ENCODE measurements at places on chromosomes 6 and 20.

DNA sequence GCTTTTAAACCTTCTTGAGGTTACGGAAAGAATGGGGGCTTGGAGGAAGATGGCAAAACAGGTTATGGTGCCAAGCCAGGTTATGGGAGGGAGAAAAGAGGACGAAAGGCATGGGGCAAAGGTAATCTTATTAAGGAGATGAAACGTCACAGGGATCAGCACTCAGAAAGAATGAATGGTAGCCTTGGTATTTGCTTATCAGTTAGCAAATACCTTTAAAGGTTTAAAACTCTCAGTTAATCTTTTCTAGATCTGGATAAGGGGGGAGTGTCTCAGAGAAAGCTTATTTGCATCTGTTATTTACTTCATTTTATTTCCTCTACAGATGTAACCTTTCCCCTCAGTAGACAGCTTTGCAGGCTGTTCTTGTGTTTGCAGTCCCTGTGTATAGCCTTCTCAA, 55.5 kb upstream of the EEF1E1 start:
- no peak for DNase-seq

GRCh38 chr6:169536446-169537170, 165.2 kb downstream of the WDR27 start:
- no peak for DNase-seq

DNA sequence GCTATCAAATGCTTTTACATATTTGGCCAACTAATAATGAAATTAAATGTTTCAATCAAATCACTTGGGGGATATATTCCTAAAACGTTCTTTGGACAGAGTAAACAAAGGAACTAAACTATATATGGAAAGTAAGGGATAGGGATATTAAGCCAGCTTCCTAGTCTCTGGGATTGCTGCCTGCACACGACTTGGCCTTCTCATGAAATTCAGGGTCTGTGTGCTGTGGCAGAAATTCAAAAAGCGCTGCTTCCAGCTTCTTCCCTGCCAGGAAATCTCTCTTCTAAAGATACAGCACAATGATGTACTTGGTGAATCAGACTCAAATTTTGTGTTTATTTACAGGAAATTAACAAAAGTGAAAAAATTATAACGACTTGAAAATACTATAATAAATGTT, 206.3 kb upstream of the RAB32 start:
- no peak for DNase-seq

DNA sequence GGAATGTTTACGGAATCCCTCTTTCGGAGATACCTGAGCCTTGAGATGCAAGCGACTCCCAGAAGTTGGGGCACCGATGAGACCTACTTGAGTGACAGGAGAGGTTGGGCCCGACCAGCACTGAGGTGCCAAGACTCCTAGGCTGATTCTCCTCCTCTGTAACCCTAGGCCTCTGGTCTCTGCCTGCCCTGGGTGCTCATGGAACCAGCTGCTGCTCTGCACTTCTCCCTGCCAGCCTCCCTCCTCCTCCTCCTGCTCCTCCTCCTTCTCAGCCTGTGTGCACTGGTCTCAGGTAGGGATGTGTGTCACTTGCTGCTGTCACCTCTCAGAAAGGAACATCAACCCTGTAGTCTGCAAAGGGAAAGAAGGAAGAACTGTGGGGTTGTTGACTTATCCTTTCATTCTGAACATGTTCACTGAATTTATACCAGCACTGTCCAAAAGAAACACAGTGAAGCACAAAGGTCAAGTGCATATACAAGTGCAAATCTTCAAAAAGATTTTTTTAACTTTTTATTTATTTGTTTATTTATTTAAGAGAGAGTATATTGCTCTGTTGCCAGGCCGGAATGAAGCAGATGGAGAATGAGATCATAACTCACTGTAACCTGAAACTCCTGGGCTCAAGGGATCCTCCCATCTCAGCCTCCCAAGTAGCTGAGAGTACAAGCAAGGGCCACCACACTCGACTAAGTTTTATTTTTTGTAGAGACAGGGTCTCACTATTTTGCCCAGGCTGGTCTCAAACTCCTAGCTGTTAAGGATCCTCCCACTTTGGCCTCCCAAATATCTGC, 913 bp downstream of the BTN2A2 start:
- no peak for DNase-seq

DNA sequence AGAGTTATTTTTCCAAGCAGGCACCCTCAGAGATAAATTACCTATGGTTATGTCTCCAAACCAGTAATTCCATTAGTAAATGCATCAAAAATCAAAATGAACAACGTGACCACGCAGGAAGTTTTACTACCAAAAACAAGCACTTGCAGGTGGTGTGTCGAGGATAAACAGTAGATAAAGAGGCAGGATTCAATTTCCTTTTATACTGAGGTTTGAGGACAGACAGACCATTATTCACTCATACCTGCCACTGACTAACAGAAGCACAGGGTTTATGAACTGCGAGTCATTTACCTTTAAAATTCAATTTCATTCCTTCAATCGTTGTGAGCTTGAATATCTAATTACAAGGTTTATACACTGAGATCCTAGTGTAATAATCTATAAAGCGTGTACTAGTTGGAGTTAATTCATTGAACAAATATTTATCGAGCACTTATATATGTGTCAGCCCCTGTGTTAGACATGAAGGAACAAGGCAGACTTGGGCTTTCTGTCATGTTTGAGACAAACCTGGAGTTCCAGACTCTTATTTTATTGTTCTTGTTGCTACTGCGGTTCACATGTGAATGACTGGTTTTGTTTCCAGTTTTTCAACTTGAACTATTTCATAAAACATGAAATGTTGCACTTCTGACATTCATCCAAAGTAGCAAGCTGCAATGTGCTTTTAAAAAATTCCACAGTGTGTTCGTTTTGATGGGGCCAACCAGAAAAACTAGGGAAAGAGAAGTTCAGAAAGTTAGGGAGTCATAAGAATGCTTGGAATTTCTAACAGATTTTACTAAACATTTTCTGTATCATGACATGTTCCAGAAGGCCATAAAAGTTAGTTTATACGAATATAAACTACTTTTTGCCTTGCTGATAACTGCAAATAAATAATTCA, 205.6 kb downstream of the UST start:
- no peak for DNase-seq

All from liver (tissue), 10 donors.